ENCODE measurements at places on chromosomes 12 and 14.

GRCh38 chr12:52132754-52133161, 53.3 kb downstream of the SMIM41 start:
- no peak for DNase-seq

DNA sequence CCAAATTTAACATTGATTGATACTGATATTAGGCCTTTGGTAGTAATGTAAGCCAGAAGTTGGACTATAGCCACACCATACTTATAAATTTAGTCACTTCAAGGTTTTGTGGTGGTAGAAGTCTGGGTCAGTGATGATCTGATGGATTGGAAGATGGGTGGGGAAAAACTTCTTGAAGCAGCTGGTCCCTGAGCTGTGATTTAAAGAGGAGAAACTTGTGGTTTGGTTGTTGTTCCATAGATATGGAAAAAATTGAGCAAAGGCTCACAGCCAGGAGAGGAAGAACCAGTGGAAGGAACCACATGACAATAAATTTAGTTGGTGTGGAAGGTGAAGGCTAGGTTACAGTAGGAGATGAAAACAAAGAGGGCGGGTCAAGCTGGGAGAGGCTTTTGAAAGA, 26.1 kb downstream of the PTHLH start:
- DNase-seq = no peak

DNA sequence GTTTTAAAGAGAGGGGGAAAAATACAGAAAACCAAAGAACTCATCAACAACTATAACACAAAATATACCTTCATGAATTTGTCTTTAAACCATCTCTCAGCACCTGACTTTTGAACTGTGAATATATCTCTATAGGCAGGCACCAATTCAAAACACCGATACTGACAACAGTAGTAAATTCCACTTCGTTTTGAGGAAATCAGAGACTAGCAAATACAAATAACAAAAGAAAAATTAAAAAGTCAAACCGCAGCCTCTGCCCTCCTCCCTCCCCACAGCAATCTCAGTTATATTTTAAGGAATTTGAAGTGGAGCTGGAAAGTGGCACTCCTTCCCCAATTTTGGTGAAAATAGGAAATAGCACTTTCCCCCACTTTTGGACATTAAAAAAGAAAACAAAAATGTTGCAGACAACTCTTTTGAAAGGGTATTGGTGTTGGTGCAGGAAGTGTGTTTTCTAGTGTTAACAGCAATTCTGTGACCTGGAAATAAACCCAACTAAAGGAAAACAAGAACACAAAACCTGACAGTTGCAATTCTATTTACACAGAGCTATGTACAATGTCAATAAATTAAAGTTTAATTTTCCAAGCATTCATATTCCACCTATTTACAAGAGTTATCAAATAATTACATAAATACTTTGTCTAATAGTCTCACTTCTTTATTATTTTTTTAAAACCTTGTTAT, 13.5 kb downstream of the TBX3 start:
- no peak for DNase-seq

GRCh38 chr14:79608446-79608845, 602.9 kb downstream of the DIO2 start:
- no peak for DNase-seq
